Skin of body (tissue), 3 donors: ENCODE measurements at places on chromosomes 16 and 17. TPM values are rescaled to one million over a fixed set of nuclear protein-coding genes. Genes with fewer than 3 reads are reported as not detected.
A peak's percentile ranks its signal among the peaks of the same experiment; 100 is the strongest.

The ESRP2 gene
- total RNA-seq: 22.9 TPM

The CPNE7 gene
- total RNA-seq: 0.89 TPM

The NUP93 gene
- 41.8 TPM for total RNA-seq

The SEZ6 gene
- 0.30 TPM for total RNA-seq

The HS3ST6 gene
- 4.3 TPM for total RNA-seq

The AURKB gene
- 12.4 TPM for total RNA-seq

The APOBR gene
- total RNA-seq: 1.7 TPM

The SLC5A11 gene
- total RNA-seq: not detected

The CPNE2 gene
- 20.6 TPM for total RNA-seq

The APOH gene
- total RNA-seq: not detected

The KCNH6 gene
- total RNA-seq: not detected

GRCh38 chr16:48537275-48537674, 72.7 kb downstream of the N4BP1 start:
- DNase-seq: no peak

DNA sequence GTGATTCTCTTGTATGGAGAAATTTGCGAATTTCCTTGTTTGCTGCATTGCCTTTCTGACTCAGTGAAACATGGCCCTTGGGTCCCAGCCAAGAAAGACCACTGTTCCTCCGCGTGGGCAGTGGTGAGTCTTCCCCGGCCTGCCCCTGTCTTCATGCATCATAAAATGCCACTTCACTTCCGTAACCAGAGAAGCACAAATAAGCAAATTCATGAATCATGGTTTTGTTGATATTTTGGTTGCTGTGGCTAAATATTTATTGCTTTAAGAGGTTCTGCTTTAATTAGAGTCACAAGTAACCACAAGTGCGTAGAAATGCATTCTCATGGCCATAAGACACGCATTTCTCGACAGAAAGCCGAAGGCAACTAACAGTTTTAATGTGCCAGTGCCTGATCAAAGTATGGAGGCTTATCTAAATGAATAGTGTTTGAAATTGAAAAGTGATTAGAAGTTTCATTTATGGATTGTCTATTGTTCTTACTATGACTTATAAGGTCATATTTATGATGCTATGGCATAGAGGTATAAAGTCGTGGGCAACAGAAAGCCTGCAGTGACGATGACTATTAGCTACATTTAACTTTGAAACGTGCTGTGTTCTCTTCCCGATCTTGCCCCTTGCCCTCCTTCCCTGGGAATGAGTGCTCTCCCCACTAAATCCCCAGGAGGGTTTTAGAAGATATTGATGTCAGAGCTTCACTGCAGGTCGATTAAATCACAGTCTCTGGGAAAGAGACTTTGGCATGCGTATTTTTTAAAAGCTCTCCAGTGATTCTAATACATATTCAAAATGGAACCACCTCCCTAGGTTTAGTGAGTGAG, 76.0 kb downstream of the WIPI1 start:
- peak; percentile 35 for DNase-seq

DNA sequence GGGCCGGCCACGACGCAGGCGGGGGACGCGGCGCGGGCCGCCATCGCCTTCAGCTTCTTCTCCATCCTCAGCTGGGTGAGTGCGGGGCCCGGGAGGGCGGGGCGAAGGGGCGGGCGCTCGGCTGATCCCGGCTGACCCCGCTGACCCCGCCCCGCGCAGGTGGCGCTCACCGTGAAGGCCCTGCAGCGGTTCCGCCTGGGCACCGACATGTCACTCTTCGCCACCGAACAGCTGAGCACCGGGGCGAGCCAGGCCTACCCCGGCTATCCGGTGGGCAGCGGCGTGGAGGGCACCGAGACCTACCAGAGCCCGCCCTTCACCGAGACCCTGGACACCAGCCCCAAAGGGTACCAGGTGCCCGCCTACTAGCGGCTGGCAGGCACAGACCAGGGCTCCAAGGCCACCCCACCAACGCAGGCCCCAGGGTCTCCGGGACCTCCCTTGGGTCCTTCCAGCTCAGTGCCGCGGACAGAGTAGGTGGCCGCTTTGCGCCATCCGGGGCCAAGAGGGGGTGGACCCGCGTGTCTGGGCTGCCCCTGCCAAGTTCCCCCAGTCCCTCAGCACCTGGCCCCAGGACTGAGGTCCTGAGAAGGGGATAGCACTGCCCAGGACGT, 3.0 kb downstream of the SYNGR3 start:
- no peak for DNase-seq

GRCh38 chr16:31364421-31364820, 9.4 kb downstream of the ITGAX start:
- DNase-seq: no peak

DNA sequence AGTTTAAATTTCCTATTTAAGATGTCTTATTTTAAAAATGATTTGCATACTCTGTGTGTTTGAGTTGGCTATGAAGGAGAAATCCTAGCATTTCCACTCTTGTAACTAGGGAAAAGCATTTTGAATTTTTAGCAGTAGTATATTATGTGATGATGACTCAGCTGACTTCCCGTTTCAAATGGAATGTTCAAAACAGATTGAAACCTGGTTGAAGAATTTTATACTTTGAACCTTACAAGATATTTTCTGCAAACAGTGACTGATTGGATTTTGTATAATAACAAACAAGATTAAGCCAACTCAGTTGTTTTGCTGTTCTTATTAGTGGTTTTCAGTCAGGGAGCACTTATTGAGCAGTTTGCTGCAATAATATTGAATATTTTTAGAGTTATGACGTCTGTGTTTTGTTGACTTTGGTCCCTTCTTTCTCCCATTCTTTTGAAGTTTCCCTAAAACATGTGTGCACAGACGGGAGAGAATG, 8.0 kb downstream of the TNRC6A start:
- no peak for DNase-seq

DNA sequence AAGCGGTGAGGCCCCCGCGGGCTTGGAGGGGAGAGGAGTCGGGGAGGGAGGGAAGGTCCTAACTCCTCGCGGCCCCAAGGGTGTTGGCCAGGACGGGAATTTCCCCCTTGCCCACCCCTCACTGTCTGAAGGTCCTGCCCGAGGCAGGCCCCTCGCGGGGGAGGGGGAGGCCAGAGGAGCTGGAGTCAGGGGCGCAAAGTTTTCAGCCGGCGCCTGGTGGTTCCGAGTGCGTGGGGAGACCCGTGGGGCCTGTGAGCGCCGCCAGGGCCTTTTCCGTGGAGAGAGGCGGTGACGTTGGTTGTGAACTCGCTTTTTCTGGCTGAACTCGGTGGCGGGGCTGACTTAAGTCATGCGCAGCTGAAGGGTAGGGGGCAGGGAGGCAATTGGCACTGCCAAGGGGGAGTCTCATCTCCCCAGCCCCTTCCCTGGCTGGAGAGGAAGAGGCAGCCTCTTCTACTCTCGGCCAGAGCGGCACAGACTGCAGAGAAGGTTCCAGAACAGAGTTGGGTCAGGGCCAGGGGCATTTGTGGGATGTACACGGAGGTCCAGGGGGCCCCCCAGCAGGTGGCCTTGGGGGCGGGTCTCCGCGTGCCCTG, 1.5 kb downstream of the CACNA1H start:
- no peak for DNase-seq

GRCh38 chr16:13995194-13995593, 75.2 kb downstream of the ERCC4 start:
- DNase-seq: no peak

DNA sequence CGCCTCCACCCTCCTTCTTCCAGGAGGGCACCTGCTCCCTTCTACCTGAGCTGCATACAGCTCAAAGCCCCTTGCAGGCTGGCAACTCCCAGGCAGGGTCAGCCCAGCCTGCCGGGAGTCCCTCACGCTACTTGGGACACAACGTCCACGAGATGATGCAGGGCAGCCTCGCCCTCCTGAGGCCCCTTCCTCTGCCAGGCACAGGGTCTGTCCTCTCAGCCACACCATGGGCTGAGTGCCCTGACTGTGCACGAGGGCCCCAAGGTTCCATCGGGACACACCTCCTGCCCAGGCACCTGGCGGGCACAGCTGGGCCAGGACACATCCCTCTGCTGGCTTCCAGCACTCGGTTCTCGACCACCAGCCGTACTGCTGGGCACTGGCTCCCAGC, 30.9 kb upstream of the ZC3H18 start:
- no peak for DNase-seq

DNA sequence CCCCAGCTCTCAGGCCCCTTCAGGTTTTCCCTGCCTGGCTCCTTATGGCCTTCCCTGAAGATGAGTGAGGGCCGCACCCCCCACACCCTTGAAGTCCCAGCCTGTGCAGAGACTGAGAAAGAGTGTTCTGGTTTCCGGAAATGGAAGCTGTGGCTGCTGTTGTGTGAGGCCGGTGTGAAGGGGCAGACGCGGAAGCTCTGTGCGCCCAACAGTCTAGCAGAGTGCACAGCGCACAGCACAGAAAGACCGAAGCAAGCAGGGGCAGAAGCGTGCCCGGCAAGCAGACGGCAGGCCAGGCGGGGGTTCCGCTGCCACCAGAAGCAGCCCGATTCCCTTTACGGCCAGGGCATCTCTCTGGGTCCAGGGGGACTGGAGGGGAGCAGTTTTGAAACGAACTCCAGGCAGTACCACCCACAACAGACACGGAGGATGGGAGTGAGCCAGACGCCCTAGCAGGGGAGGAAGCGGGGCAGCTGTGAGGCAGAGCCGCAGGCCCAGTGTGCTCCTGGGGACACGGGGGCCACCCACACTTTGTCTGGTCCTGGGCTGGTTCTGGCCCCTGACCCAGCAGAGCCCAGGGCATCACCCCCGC, 16.7 kb downstream of the TPSG1 start:
- no peak for DNase-seq

DNA sequence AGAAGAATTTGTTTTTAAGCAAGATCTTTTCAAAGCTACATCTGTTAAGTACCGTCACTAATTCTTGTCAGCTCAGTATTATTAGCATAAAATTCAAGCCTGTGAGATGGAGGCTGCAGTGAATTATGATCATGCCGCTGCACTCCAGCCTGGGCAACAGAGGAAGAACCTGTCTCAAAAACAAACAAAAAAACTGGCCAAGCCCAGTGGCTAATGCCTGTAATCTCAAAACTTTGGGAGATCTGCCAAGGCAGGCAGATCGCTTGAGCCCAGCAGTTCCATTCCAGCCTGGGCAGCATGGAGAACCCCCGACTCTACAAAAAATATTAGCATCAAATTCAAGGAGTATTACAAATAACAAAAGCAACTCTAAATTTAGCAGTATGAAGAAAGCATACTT, 88.0 kb downstream of the STXBP4 start:
- no peak for DNase-seq

GRCh38 chr16:50644729-50645128, 36.4 kb downstream of the SNX20 start:
- peak; percentile 20 for DNase-seq

- DNase-seq: no peak
Observed at GRCh38 chr16:15398618-15399316, 3.2 kb downstream of the MPV17L start.

GRCh38 chr16:29745853-29746345, at the start of gene C16orf54:
C16orf54 (minus strand) TSS chr16:29745990; CDS start chr16:29744951, 1,039 bp downstream.
- no peak for DNase-seq

DNA sequence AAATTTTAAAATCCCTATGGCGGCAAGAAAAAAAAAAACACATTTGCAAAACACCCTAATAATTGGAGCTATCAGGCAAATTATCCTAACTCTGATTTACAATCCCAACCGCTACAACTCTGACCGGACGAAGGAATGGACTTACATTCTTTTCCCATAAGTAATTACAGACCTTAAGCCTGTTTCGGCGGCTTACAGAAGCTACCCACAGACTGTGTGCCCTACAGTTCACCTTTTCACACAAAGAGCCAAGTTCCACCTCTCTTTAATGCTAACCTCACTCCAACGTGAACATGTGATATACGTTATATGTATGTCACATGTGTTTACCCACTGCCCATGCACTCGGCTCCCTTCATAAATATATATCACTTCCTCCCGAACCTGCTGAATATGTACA, 8.7 kb upstream of the MEAK7 start:
- no peak for DNase-seq

GRCh38 chr16:56241596-56241995, 50.3 kb downstream of the GNAO1 start:
- no peak for DNase-seq

GRCh38 chr16:12300945-12301500, 324.5 kb downstream of the SNX29 start:
- DNase-seq: no peak

DNA sequence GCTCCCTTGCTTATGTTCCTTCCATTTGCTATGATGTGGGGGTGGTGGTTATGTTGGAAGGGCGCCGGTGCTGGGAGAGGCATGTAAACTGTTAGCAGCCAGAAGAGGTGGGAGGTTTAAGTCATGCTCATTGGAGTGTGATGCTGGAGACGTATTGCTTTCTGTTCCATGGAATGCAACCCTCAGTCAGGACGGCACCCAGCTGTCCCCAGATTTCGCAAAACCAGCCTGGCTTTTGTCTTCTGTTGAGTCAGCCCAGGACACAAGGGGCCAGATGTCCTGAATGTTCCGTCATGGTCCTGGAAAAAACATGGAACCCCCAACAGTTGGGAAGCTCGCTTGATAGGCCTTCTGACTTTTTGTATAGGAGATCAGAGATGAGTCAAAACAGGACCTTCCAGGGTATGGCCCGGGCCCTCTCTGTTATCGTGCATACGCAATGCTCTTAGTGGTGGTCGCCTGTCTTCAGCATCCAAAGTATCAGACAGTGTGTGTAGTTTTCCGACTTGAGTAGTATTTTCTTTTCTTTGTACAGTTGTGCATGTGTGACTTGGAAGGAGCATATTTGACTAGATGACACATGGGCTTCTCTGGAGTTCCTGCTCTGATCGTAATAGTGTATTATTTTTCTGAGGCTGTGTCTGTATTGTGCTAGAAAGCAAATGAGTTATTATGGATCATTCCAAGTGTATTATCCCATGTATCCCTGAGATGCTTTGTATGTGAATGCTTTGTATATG, 201.9 kb downstream of the SNX29 start:
- DNase-seq: no peak

- DNase-seq: no peak
Observed at GRCh38 chr17:80476877-80477646, 655 bp upstream of the NPTX1 start.

DNA sequence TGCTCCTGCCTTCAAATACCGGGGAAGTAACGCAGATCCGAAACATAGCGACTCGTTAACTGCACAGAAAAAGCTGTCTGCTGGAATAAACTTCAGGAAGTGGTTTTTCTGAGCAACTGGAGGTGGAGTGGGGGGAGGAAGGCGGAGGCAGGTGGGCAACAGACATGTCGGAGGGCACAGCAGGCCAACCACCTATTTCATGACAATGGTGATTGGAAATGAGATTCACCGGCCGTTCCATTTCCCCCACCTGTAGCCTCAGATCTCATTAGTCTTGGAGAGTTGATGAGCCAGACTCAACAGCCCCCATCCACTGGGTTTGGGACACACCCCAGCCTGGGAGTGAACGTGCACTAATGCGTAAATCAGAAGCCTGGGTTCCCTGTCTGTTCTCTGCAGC, 7.7 kb upstream of the PECAM1 start:
- DNase-seq: no peak

- DNase-seq: no peak
Observed at GRCh38 chr16:2432801-2433505, 3.7 kb downstream of the CCNF start.

- no peak for DNase-seq
Observed at GRCh38 chr17:71613996-71614395, 506.8 kb upstream of the SOX9 start.

GRCh38 chr17:75783069-75783783, 1.4 kb upstream of the UNK start:
- DNase-seq: peak; percentile 84
